ACHN (cell line): ENCODE measurements at places on chromosomes 4 and X.
A peak's percentile ranks its signal among the peaks of the same experiment; 100 is the strongest.

DNA sequence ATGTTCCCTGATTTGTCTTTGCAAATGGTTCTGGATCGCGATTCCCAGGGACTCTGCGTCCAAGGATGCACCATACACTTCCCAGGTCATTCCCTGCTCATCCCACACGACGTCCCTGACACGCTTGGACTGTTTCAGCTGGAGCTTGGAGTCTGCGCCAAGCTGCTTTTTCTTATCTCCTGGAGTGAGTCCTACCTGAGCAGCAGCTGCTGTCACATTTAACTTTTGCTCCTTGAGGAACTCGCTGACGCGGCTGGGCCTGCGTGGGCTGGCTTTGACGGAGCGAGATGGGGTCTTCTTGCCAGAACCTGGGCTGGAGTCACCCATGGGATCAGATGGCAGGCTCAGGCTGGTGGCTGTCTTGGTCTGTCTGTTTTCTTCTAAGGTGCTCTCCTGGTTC, 59.6 kb downstream of the GPRIN3 start:
- DNase-seq = no peak

GRCh38 chr4:15936495-15936894, 2.0 kb downstream of the FGFBP1 start:
- DNase-seq = no peak

- peak; percentile 14 for DNase-seq
Observed at GRCh38 chrX:71998836-71999509, 88.3 kb downstream of the NHSL2 start.

DNA sequence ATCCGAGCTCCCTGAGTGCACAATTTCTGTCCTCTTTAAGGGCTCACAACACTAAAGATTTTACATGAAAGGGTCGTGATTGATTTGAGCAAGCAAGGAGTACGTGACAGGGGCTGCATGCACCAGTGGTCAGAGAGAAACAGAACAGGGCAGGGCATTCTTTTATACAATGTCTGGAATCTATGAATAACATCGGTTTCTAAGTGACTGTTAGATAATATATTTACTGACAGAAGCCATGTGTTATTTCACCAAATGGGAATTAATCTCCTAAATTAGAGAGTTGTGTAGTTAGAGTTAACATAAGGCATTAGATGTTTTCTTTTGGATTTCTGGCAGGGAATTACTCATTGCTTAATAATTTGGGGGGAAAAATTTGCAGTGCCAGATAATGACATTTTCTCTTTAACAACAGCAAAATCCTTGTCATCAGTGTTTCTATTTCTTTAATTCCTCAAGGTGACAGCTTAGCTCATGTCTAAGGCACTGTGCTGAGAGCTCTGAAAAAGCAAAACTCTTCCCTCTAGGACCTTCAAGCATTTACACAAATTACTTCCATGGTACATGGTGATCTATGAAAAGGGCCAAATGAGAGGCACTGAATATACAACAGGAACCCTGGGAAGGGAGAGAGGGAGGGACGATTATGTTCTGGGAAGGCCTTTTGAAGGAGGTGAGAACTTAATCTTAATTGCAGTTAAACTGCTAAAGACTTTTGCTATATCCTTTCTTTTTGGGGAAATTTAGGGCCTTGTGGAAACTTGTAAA, 145.0 kb downstream of the RTL3 start:
- no peak for DNase-seq

DNA sequence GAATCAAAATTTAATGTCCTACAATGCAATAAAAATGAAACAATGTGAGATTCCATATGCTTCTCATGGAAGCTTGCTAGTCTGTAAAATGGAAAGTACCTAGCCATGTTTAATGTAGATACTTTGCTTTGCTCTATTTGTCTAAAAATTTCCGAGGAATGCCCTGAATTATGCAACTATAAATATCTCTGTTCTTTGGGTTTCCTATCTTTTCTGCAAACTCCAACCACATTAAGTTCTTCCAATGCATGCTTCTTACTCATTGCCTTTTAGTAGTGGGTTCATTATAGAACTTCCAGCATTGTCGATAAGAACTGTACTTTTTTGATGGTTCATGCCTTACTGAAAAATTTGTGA, 178.3 kb downstream of the RASL11B start:
- DNase-seq = no peak

GRCh38 chr4:151195801-151196200, 81.2 kb upstream of the PRSS48 start:
- no peak for DNase-seq

DNA sequence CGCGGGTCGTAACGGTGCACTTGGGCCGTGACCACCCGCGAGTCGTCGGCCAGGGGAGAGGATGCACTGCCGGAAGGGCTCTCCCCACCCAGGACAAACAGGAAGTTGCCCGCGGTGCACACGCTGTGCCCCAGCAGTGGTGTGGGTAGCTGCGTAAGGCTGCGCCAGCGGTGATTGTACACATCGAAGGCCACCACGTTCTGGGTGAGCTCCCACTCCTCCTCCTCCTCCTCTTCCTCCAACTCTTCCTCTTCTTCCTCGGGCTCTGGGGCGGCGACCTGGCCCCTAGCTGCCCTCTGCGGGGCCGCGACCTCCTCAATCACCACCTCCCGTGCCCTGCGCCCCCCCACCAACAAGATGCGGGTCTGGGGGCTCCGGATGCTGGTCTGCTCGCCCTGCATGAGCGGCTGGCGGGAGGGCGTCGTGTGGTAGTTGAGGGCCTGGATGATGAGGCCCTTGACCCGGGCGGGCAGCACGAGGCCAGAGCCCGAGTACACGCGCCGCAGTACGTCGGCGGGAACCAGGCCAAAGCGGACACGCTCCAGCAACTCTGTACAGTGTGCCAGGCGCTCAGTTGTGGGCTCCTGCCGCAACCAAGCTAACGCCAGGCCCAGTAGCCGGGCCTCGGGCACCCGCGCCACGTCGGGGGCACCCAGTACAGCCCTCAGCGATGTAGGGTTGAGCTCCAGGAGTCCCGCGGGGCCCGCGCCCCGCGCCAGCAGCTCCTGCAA, 1.4 kb downstream of the KLHL34 start:
- no peak for DNase-seq

DNA sequence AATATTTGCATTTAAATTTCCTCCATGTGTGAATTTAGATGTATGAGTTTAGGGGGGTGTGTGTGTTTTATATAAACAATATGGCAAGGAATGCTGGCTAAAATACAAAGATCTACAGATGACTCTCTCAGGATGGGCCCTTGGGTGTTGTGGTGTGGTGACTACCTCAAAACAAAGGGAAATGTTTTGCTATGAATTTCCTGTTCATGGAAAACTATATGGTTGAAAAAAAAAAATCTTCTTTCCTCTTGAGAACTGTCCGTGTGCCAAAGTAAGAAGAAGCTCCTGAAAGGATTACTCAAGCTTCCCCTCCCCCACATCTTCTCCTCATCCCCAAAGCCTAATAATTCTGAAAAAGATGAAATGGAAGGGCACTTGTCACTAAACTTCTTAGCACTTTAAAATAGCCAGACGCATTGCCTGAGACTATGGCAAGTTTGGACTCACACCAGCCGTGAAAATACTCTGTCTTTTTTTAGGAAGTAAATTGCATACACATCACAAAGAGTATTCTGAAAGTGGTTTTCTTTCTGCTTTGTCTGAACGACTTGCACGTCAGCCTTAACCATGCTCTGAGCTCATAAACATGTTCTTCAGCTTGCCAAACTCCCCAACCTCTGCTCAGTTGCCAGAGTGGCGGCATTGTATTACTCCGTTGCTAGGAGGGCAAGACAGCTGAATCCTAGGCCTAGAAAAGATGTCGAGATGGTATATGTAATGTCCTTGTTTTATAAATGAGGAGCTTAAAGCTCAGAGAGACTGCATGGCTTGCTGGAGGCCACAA, 250.4 kb upstream of the JADE1 start:
- DNase-seq = no peak

GRCh38 chr4:185201977-185202962, 1.5 kb downstream of the CFAP97 start:
- DNase-seq = no peak

DNA sequence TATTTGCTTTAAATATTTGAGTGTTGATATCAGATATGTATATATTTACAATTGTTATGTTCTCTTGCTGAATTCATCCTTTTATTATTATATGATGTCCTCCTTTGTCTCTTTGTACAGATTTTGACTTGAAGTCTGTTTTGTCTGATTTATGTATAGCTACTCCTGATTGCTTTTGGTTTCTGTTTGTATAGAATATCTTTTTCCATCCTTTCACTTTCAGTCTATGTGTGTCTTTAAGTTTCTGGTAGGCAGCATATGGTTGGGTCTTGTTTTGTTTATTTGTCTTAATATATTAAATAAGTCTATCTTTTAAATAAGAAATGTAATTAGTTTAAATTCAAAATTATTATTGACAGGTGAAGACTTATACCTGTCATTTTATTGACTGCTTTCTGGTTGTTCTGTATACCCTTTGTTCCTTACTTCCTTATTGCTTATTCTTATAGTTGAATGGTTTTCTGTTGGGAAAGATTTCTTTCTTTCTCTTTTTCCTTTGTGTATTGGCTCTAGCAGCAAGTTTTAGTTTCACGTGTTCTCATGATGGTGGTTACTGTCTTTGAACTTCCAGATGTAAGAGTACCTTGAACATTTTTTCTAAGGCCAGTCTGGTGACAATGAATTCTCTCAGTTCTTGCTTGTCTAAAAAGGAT, 31.1 kb downstream of the RAB28 start:
- DNase-seq = no peak

GRCh38 chrX:130285069-130285620, 16.4 kb upstream of the ZNF280C start:
- no peak for DNase-seq

- DNase-seq = no peak
Observed at GRCh38 chr4:187414716-187415115, 580.9 kb upstream of the ZFP42 start.

DNA sequence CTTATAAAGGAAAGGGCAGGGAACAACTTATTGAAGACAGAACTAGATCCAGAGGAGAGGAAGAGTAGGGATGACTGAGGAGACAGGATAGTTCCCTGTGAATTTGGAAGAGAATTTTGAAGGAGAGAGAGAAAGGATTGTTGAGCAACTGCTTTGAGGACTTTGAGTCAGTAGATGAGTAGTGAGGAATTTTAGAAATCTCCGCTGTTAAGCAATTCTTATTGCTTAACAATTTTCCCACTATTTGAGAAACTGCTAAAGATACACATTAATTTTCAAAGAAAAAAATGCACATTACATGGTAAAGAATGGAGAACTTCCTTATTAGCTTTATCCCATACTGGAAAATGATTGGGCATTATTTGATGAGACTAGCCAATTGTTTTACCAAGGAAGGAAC, 116.3 kb upstream of the NRK start:
- DNase-seq = no peak

GRCh38 chr4:147975325-147975724, 243.4 kb downstream of the ARHGAP10 start:
- DNase-seq = no peak

- DNase-seq = no peak
Observed at GRCh38 chrX:34901761-34902160, 40.8 kb upstream of the FAM47B start.

- DNase-seq = no peak
Observed at GRCh38 chrX:43986083-43986482, 12.9 kb upstream of the NDP start.

GRCh38 chrX:99603091-99603814, 806.8 kb downstream of the PCDH19 start:
- no peak for DNase-seq

DNA sequence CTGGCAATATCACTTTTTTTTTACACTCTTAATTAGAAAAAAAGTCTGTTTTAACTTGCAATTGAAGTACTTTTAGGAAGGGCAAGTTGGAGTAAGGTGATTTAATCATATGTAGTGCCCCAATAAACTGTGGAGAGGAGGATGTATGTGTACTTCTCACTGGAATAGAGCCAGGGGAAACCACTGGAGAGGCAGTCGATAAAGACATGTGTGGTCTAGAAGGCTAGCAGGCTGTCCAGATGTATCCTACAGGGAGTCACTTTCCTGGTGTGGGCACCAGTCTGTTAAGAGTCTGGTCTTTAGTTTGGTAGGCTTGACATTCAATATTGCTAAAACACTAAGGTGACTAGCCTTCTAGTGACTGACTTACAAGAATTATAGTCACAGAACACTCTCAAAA, 9.6 kb upstream of the SGMS2 start:
- no peak for DNase-seq

DNA sequence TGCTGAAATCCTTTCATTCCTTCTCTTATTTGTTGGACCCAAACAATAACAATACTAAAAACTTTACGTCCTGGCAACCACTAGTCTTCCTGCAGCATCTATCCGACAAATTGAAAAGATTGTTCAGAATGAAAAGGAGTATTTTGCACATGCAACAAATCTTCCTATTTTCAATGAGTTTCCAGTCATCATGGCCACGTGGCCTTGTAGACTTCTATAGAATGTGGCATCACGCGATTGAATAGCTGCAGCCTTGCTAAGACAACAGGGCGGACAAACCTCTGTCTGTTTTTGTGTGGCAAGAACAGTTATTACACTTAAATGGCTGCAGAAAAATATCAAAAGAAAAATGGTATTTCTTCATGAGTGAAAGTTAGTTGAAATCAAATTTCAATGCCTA, 297.9 kb upstream of the LCORL start:
- DNase-seq = no peak

DNA sequence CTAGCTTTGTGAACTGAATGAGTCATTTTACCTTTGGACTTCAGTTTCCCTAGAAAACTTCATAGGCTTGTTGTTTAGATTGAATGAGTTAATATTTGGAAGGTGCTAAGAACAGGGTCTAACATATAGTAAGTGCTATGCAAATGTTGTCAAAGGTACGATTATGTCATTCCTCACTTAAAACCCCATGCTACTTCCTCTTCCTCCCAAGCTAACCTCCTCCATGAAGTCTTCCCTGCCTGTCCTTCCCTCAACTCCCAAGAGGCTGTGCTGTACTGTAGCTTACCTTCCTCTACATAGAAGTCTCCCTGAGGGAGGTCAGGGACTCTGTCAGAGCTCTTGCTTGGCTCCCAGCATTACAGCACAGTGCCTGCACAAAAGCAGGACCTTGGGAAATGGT, 103.4 kb upstream of the PJA1 start:
- no peak for DNase-seq

GRCh38 chr4:76532805-76533204, 97.8 kb downstream of the SHROOM3 start:
- DNase-seq = no peak

GRCh38 chrX:150759568-150760416, 66.6 kb downstream of the MTMR1 start:
- DNase-seq = no peak

DNA sequence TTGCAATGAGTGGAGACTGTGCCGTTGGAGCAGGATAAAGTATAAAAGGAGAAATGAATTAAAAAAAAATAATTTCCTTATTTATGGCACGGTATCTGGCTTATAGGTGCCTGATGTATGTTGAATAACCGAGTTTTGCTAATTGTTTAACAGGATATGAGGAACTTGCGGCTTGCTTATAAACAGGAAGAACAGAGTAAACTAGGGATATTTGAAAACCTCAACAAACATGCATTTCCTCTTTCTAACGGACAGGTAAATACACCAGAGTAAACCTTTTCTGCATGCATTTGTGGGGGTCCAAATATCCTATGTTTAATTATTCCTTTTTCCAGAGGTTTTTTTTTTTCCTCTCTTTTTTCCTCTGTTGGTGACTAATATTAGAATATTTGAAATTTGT, 36.8 kb downstream of the MTMR1 start:
- no peak for DNase-seq

- DNase-seq = no peak
Observed at GRCh38 chrX:129648514-129649267, 6.1 kb downstream of the APLN start.
